Activated CD8-positive, alpha-beta memory T cell treated with anti-CD3 and anti-CD28 coated beads for 1 hour (primary cell): ENCODE measurements at places on chromosomes 4 and X.

DNA sequence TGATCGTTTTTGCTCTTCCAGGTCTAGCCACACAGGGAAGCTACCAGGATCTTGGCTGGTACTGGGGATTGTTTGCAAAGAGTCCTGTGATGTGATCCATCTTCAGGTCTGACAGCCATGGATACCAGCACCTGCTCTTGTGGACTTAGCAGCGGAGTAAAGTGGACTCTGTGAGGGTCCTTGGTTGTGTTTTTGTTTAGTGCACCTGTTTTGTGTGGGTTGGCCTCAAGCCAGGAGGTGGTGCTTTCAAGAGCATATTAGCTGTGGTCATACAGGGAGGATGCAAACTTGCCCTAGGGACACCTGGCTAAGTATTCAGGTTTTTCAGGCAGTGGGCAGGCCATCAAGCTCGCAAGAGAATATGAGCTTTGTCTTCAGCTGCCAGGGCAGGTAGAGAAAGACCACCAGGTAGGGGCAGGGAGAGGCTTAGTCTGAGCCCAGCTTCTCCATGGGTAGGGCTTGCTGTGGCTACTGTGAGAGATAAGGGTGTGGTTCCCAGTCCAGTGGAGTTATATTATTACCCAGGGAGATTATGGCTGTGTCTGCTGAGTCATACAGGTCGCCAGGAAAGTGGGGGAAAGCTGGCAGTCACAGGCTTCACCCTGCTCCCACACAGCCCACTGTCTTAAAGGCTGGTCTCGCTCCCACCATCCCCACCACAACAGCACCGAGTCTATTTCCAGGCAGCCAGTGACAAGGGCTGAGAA, 293.7 kb downstream of the PCDH18 start:
- DNase-seq = no peak

GRCh38 chr4:41058426-41058825, 155.9 kb downstream of the APBB2 start:
- no peak for DNase-seq

DNA sequence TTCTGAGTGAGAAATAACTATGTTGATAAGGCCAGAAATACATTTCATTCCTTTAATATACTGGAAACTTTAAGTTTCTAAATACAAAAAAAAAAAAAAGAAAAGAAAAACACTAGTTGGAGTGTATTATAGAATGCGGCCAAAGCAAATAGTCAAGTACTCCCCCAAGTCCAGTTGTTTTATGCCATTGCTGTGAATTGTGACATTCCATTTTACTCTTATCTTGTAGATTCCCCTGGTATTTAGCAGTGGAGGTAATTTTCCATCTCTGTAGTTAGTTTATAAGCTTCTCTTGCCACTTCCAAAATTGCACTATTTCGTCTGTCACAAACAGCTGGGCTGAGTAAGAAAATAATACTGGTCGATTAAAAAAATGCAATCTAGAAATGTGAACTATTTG, 426.0 kb downstream of the PCDH18 start:
- no peak for DNase-seq

DNA sequence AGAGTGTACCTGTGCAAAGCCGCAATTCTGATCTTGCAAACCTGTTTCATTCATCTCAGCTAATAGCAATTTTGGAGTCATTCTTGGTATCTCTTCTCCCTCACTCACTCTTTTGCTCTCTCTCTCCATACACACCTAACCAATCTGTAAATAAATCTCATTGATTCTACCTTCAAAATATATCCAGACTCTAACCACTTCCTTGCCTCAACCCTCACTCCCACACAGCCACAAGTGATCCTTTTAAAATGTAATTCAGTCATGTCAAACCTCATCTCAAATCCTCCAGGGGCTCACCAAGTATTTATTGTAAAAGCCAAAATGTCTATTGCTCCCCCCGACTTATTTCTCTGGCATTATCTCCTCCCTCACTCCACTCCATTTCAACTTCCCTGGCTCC, 51.7 kb upstream of the SLC10A4 start:
- no peak for DNase-seq

DNA sequence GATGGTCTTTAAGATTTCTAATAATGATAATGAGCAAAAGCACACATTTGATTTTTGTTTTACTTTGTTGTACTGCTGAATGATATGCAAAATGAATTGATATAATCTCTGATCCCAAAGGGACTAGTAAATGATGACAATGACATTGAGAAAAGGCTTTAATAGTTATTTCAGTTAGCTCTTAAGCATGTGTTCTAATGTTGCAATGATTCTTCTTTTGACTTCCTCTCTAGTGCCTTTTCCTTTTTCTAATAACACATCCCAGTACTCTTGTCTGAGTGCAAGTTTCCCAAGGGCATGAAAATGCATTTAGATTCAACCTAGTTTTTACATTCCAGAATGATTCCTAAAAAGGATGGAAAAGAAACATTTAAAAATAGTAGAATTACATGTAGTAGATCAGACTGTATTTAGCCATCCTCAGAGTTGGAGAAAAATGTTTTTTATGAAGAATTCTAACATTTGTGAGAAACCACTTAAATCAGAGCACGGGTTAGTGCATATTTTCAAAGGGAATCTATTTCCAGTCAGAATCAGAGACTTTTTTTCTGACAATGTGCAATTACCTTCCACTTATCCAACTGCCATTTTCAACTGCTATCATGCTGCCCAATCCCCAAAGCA, 508.8 kb downstream of the C4orf33 start:
- no peak for DNase-seq

- DNase-seq = no peak
Observed at GRCh38 chrX:37779857-37780256, at the start of gene CYBB. CYBB (plus strand) TSS chrX:37780059; CDS start chrX:37780078, 19 bp downstream.

GRCh38 chr4:83782591-83782990, 246.7 kb downstream of the GPAT3 start:
- DNase-seq = no peak

GRCh38 chr4:84846985-84847384, 119.5 kb downstream of the WDFY3 start:
- no peak for DNase-seq

DNA sequence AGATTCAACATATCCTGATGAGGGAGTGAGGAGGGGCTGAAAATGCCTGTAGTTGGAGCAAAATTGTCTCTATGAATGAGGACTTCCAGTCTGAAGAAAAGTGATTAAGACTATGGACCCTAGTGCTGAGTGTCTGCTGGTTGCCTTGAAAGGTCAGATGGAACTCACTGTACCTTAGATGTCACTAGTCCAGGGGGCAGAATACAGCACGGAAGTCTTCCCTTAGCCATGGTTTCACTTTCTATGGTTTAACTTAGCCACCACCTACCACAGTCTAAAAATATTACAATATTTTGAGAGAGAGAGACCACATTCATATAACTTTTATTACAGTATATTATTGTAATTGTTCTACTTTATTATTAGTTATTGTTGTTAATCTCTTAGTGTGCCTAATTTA, 223.1 kb downstream of the FMR1NB start:
- no peak for DNase-seq

- DNase-seq = no peak
Observed at GRCh38 chr4:134201216-134202161, at the start of gene PABPC4L. PABPC4L (minus strand) TSS chr4:134201789; CDS start chr4:134201019, 770 bp downstream.

- no peak for DNase-seq
Observed at GRCh38 chr4:122914292-122914904, 8.0 kb downstream of the NUDT6 start.

DNA sequence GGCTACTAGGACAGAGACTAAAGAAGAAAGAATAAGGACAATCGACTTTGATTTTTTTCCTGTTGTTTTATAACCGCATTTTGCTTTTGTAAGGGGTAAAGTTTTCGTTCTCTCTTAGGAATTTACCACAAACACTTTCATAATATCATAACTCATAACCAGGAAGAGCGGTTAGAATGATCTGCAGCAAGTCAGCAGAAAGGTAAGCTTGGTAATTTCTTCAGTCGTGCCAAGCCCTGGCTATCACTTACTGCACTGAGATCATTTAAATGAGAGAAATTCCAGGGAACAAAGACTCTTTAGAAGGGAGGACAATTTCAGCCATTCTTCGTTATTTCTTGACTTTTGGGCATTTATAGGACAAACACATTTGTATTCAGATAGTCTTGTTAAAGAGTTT, 258.1 kb downstream of the UNC5C start:
- DNase-seq = no peak

GRCh38 chr4:150238591-150238990, 160.3 kb downstream of the DCLK2 start:
- DNase-seq = no peak

DNA sequence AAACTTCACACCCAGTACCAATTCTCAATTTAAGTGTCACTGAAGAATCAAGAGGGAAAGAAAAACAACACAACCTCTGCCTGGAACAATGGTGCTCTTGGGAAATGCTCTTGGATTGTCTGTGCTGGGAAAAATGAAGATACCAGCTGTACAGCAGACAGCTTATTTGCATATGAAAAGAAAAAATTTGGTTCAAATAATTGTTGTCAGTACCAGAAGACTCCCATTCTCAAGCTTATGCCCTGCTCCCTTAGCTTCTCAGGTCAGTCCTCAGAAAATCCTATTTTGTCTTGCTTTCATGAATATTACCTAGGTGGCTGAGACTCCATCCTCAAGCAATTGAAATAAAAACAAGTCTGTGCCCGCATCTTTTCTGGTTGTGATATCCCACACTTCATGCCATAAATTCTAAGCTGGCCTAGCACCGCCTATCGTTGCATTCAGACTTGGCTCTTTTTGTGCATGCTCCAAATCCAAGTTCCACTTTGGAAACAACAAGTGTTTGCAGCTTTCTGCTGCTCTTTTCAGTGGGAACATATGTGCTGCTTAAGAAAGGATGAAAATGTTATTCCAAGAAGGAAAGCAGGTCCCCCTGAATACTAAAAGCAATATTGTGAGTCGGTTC, 431.6 kb downstream of the INPP4B start:
- no peak for DNase-seq

DNA sequence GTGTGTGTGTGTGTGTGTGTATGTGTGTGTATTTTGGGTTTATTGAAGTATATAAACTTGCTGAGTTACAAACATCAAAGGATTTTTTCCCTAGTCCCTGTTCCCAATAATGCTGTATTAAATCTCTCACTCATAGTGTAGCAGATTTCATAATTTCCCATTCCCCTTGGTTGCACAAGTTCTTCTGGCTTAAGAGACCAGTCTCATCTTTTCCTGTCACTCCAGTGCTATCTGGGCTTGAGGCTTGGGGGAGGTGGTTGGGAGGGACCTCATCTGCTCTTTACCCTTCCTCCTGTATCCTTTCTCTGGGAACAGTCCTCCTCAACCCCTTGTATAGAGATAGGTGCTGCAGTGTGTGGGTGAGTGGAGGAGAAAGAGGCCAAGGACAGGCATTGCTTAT, 285.4 kb upstream of the BOD1L1 start:
- no peak for DNase-seq

DNA sequence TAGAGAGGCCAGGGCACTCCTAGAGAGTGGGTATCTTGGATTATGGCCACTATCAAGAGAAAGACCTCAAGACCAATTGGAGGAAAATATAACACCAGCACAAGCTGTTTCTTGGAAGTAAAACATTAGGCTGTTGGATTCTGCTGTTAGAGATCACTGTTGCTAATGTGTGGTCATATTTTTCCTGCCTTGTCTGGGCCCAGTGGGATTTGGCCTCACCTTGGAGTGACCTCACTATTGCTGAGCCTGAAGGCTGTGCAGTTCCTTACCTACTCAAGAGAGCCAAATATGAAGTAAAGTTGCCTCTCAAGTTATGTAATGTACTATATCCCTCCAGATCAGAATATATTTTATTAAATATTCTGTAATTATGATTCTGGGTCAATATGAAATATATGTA, 355.4 kb upstream of the CTSO start:
- DNase-seq = no peak

- no peak for DNase-seq
Observed at GRCh38 chr4:168924667-168925066, 85.4 kb downstream of the CBR4 start.

DNA sequence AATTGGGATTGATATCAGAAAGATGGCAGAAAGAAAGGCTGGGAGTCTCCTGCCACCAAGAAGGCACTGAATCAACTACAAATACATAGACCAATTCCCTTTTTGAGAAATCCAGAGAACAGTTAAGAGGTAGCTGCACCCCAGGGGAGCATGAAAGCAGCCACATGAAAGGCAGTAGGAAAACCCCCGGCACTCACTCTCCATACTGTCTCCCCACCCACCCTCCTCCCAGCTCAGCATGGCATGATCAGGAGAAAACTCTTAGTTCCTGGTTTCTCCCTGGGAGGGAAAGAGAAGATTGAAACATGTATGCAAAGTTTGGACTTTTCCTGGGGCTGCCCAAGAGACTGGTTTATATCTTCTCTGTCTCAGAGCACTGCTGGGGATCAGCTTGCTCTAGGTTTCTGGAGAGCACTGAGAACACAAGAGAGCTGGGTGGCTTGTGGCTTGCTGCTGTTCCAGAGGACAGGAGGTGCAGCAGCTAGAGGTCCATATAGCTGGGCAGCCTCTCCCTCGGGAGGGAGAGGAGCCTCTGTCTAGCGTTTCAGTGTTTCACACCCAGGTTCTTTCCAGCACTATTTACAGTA, 305.7 kb downstream of the PDGFC start:
- no peak for DNase-seq

GRCh38 chr4:39312816-39313215, 53.3 kb downstream of the RFC1 start:
- DNase-seq = no peak

DNA sequence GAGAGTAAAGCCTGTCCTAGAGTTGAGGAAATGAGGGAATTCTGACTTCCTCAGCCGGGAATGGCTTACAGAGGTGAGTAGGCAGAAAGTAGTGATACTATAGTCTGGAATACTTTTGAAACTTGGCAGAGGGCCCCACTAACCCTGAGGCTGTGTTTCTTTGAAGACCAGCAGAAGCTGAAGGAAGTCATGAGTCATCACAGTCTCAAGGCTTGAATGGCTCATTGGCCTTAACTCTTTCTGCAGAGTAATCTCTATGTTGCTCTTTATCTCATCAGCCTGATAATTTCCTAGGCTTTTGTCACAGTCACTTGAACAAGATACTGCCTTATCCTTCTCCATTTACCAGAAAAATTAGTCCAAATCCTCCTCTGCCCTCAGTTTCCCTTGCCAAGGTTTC, 80.8 kb downstream of the ANKRD50 start:
- no peak for DNase-seq

- no peak for DNase-seq
Observed at GRCh38 chr4:80911458-80911857, 119.0 kb upstream of the BMP3 start.

DNA sequence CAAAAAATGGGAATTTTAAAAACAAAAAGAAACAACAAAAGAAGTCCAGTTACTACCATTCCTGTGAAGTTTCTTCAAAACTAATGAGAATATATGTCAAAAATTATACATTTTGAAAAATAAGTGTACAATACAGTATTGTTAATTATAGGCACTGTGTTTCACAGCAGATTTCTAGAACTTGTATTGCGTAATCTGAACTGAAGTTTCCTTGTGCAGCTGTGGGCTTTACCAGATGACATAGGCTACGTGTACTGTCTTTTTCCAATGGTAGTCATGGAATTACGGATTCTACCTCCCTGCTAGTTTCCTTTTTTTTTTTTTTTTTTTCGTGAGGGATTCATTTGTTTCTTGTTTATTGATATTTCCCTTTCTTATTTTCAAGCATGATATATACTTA, 113.8 kb upstream of the GABRA2 start:
- no peak for DNase-seq

GRCh38 chrX:130771230-130771629, 131.8 kb downstream of the ENOX2 start:
- DNase-seq = no peak
